ENCODE measurements at places on chromosomes 16 and 17.

DNA sequence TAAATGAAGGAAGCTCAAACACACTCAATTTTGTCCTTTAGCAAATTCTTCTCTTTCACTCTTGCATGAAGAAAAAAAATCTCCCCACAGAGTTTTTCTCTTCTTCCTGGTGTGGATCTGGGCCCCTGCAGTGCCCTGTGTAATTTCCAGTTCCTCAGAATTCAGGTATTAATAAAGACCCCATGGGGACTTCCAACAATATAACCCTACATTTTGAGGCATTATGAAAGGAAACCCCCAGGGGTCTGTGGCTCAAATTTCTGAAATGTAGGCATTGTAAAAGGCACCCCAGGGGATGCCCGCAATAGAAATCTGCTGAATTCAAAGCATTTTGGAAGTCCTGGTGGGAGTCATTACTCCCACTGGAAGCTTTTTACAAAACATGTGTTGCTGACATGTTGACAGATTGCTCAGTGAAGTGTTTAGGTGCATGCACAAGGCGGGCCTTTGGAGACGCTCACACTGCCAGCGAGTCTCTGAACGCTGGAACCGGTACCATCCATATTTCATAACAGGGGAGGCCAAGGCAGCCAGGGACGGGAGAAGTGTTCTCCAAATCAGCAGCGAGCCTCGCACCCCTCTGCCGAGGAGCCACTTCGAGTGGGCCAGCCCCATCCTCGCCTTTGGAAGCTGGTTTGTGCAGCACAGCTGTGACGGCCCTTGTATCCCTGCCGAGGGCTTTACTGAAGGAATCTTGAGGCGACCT, 154.0 kb downstream of the ZNF423 start:
- DNase-seq = peak; percentile 86

DNA sequence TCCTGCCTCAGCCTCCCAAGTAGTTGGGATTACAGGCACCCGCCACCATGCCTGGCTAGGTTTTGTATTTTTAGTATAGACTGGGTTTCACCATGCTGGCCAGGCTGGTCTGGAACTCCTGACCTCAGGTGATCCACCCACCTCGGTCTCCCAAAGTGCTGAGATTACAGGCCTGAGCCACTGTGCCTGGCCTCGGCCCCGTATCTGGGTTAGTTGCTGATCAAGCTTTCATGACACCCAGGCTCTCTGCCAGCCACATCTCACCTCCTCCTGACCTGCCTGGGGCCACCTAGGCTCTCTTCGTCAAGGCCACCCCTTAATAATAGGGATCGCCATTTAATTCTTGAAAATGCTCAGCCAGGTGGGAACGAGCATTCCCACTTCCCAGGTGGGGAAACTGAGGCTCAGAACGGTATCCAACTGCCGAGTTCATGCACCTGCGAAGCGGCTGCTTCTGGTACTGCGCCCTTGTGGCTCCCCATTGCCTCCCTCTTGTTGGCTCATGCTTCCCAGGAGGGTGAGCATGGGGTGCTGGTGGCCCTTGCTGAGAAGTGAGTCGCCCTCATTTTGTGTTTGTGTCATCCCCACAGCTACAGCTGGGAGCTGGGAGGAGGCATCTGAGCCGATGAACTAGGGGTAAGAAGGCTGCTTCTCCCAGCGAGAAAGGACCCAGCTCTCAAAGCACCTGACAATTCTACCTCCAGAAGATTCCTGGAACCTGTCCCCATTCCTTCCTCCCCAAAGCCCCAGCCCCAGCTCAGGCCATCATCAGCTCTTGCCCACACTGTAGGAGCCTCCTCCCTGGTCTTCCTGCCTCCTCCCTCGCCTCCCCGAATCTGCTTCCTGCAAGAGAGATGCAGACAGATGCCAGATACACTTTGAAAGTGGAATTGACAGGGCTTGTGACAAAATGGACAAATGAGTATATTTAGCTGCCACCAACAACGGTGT, 17.3 kb upstream of the SNN start:
- DNase-seq = no peak

- DNase-seq = no peak
Measured at GRCh38 chr16:79005096-79005495, 595.4 kb downstream of the MAF start.

DNA sequence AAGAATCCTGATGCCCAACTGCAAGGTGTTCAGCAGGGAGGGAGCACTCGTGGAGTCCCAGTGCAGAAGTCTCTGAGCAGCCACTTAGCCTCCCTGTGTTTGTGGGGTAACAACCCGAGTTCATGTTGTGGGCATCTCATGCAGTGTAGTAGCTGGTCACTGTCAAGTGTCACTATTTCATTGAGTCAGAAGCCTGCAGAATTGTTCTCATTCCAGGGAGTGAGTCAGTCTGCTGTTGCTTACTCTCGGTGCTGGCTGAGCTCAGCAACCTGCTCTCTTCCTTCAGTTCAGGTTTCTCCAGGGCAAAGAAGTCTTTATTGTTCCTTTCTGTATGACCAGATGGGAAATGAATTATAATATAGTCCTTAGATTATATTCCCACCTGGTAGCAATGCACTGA, 24.1 kb downstream of the HMOX2 start:
- no peak for DNase-seq

All from Right ventricle myocardium superior (tissue), 1 donor.